NCI-H1048 (cell line): ENCODE measurements at places on chromosomes 7 and 10.

DNA sequence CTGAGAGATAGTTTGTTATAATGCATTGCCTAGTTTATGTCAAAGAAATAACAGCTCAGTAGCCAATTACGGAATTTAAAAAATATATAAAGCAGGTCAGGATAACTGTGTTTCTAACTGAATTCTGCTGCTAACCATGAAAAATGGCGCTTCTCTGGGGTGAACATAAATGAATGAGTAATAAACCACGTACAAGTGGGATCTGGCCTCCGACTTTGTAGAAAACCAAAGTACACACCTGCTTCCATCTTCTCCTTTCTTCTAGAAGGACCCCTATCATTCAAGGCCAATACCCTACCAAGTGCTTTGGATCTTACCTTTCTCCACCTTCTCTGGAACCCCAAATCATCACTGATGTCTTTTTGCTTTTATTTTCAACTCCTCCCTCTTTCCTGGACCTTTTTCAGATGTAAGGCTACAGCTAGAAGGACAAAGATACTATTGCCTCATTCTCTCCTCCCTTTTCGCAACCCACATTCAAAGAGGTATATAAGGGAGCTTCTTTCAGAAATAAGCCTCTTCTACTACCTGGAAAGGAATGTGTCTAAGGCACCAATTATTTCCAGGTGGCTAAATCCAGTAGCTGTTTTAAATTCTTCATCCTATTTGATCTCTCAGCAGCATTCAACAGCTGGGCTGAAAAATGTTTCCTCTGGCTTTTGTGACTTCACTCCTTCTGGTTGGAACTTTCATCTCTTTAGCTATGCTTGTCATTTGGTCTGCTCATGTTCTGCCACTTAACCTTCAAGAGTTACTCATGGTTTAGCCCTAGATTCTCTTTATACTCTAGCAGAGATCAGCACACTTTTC is 37.7 kb downstream of the NAMPT start:
- no peak for DNase-seq

DNA sequence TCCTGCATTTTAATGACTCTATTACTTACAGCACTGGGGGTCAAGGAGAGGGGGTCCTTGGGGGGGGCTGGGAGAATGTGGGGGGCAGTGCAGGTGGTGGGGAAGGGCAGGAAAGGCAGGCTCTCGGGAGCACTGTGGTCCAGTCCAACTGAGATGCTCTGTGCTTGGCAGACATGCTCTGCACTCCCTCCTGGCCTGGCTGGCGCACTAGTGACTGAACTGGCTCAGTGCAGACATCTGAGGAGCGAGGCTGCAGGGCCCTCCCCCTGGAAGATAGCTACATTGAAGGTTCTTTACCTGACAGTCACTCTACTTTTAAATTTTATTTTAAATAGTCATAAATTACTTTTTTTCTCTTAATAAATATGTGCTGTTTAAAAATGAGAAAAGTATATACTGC is 105.7 kb downstream of the NEURL1 start:
- DNase-seq, result no peak

GRCh38 chr7:151349507-151349853 is 7.9 kb downstream of the NUB1 start:
- DNase-seq, result no peak

DNA sequence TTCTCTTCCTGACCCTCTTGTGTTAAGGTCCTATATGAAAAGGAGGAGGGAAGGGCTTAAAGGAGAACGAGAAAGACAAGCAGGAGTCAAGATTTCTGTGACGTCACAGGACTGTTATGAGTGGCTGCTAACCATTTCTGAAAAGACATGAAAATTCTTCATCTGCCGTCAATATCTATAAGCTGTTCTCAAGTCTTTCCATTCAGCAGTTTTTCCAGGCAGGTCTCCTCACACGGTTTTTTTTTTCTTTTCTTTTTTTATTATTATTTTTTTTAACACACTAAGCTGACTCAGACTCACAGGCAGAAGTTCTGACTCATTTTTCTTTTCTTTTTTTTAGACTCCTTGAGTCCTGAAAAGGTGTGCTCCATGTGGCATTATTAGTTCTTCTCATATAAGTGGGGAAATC is 72.0 kb downstream of the DGKI start:
- no peak for DNase-seq

- no peak for DNase-seq
Observed at GRCh38 chr10:3873728-3874461, 88.9 kb upstream of the KLF6 start.

- no peak for DNase-seq
Observed at GRCh38 chr10:79424221-79425073, 21.0 kb downstream of the ZCCHC24 start.

DNA sequence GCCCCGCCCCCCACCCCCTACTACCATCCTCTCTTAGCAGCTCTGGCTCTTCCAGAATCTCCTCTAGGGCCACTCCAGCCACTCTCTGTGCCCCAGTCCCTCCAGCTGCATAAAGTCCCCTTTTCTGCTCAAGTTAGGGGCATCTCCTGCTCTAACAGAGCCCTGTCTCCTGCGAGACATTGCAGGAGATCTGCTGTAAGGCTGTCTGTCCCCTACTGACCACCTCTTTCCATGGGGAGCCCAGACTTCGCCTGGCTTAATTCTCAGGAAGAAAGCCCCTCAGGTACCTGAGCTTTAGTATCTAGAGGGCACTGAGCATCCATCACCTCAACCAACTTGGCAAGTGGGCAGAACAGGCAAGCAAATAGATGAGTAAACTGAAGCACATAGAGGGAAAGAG is 200.7 kb upstream of the ZMIZ1 start:
- DNase-seq, result no peak

DNA sequence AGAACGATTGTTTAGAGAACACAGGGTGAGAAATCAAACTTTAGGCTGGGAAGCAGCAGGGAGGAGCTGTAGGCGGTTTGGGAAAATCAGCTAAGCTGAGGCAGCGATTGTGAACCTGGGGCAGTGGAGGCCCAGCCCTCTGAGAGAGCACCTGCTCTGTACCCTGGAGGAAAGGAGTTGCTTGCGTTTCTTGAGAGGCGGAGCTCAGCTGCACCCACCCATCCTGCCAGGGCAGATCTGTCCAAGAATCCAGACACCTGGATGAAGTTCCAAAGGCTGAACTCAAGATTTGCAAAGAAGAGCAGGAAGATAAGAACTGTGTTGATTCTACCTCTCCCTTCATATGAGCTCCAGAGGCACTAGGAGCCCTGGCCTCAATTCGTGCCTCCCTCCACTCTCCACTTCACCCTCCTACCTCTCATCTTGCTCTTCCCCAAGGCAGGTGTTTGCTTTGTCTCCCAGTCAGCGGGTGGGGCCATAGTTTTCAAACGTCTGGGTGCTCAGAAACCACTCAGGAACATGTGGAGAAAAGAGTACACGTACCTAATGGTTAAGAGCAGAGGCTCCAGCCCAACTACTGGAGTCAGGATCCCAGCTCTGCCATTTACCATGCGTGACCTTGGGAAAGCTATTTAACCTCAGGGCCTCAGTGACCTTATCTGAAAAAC is 21.5 kb upstream of the TMEM213 start:
- DNase-seq, result no peak

- no peak for DNase-seq
Observed at GRCh38 chr7:105776986-105777910, 99.2 kb downstream of the ATXN7L1 start.

GRCh38 chr10:22618078-22618785 is 96.1 kb downstream of the PIP4K2A start:
- DNase-seq, result no peak

GRCh38 chr7:2066251-2066919 is 166.4 kb downstream of the MAD1L1 start:
- DNase-seq, result no peak

DNA sequence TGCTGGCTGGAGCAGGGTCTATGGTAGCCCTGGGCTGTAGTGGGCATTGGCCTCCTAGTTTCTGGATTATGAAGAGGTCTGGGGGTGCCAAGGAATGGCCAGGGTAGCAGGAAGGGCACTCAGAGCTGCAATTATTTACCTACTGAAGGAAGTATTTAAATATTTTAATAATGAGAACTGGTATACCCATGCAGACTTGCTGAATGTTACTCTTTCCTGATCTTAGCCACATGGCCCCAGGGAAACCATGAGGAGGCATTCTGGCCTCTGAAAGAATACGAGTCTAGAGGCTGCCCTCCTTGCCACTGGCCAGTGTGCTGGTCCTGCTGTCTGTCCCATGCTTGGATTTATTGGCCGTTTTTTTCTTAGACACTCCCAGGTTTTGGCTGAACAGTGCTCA is 599.7 kb downstream of the LRMDA start:
- DNase-seq, result no peak

GRCh38 chr10:26627324-26627723 is 70.2 kb upstream of the PDSS1 start:
- no peak for DNase-seq

GRCh38 chr7:124575176-124575575 is 190.4 kb downstream of the GPR37 start:
- DNase-seq, result no peak

DNA sequence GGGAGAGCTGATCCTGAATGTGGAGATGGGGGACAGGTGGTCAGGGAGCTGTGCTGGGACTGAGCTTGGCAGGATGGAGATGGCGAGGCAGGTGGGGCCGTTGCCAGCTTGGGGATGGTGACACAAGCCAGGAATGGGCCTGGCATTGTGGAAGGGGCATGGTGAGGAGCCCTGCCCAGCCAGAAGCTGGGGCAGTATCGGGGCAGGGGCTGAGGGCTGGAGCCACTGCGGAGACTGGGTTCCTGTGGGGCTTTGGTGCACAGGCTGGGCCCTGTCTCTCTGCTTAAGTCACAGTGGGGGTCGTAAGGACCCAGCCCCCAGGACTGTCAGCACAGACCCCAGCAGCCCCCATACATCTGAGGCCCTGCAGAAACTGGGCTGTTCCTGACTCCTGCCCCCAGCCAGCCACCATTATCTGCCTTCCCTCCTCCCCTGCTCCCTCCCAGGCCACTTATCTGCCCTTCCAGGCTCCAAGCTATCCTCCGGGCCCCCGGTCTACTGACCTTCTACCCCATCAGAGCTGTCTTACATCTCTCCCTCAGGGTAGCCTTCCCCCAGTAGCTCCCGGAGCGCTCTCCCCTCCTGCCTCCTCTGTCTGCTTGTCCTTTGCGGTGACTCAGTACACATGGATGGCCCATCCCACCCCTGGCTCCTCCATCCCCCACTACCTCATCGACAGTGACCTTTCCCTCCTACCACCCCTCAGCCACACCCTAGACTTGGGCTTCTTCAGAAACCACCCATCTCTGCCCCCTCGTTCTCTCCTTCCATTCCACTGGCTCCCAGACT is 44.2 kb downstream of the PPIF start:
- DNase-seq, result no peak

GRCh38 chr7:132553031-132553430 is 23.2 kb downstream of the PLXNA4 start:
- DNase-seq, result no peak

GRCh38 chr7:1748076-1748838 is 78.2 kb downstream of the ELFN1 start:
- DNase-seq, result no peak

DNA sequence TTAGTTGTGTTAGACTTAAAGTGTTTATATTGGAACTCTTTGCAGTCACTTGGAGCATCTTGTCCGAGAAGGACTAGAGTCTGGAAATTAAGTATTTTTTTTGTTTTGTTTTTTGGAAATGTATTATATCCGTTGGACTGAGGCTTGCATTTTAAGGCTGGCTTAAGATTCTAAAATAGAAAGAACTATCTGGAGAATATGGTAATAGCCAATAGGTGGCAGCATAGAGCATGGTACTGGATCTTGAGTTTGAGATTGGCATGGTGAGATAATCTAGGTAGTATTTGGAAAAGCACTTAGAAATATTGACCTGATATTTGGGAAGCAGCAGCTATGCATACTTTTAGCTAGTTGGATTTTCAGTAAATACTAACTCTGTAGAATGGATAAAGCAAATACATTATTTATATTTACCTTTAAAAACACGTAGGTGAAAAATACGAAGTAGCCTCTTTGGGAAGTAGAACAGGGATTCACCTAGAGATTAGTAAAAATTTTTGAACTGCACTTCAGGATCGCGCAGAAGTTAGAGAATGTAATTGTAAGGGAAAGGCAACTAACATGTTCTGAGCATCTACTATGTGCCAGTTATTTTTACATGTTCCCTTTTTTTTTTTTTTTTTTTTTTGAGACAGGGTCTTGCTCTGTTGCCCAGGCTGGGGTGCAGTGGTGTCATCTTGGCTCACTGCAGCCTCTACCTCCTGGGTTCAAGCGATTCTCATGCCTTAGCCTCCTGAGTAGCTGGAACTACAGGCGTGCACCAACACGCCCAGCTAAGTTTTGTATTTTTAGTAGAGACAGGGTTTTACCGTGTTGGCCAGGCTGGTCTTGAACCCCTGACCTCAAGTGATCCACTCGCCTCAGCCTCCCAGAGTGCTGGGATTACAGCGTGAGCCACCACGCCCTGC is 78.6 kb downstream of the LCOR start:
- DNase-seq, result no peak

DNA sequence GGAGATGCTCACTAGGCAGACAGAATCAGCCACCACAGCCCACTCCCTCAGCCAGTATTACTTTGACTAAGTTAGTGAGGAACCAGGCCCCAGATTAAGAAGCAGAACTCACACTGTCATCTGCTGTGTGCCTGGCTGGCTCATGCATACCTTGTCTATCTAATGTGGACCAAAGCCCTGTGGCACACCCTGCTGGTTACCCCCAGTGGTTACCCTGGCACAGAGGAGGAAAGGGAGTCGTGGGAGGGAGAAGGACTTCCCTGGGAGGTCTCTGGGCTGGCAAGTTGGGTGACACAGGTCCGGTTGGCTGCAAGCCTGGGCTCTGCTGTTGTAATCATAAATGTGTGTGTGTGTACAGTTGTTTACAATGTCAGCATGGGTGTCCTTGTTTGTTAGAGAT is 7.5 kb upstream of the SH2D4B start:
- no peak for DNase-seq

GRCh38 chr7:52726493-52726892 is 308.9 kb upstream of the POM121L12 start:
- DNase-seq, result no peak

DNA sequence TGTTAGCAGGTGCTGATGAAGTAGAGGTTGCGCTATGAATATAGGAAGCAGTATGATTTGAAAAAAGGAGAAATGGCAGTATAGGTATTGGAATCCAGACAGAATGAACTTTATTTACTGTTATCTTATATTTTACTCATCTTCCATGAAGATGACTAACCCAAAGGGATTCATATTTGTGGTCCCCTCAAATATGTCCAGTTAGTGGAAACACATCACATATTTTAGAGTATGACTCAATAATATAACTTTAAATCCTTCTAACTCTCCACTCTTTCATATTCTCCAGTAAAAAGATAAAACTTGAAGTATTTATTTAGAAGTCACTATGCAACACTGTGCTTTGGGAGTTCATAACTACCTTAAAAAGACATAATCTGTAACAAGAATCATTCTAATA is 286.5 kb upstream of the LRRTM3 start:
- DNase-seq, result no peak

DNA sequence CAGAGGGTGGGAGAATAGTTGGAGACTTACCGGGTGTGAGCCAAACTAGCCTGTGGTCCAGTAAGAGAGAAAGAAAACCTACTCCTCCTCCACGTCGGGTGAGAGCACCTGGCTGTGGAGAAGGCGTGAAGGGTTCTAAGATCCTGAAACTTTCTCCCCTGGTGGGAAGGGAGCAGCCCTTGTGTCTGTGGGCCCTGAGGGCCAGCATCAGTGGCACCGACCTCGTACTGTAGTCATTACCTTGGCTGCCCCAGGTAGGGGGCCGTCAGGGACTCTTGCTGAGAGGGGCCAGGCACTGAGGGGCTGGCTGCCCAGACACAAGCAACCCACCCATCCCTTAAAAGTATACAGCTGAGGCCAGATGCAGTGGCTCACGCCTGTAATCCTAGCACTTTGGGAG is 69.5 kb upstream of the LOXL4 start:
- DNase-seq, result no peak
